Bladder microvascular endothelial cell (primary cell): ENCODE measurements at places on chromosomes 7 and 10. TPM values are rescaled to one million over a fixed set of nuclear protein-coding genes. Genes with fewer than 3 reads are reported as not detected.

Gene CPEB3
- total RNA-seq: 0.65 and 2.5 TPM in 2 replicates

Gene LRRC17
- total RNA-seq: 1.1 and 4.1 TPM in 2 replicates

Gene LIPF
- not detected in 2 replicates for total RNA-seq

Gene EPHA1
- total RNA-seq: not detected in 2 replicates

Gene ATG9B
- 0.19 TPM in 1 of 2 replicates, not detected in the other for total RNA-seq

Gene CLCN1
- total RNA-seq: not detected in 2 replicates

Gene ARHGAP22
- total RNA-seq: 20.2 and 23.8 TPM in 2 replicates

Gene FKBP9
- total RNA-seq: 142 and 161 TPM in 2 replicates

Gene HK1
- total RNA-seq: 105 and 146 TPM in 2 replicates

Gene ZNF277
- total RNA-seq: 34.2 and 35.2 TPM in 2 replicates

Gene C10orf62
- 0.06 TPM in 1 of 2 replicates, not detected in the other for total RNA-seq

Gene KLF6
- 149 and 314 TPM in 2 replicates for total RNA-seq

Gene TMEM130
- total RNA-seq: not detected in 2 replicates

Gene CALHM3
- not detected in 2 replicates for total RNA-seq

Gene NRG3
- 10.6 TPM in 1 of 2 replicates, not detected in the other for total RNA-seq

Gene TEX47
- not detected in 2 replicates for total RNA-seq

Gene ASB15
- not detected in 2 replicates for total RNA-seq

Gene ATOH7
- not detected in 2 replicates for total RNA-seq

Gene SLC25A28
- total RNA-seq: 11.8 and 17.1 TPM in 2 replicates

Gene GCK
- under 0.01 and 0.25 TPM in 2 replicates for total RNA-seq

Gene CDK13
- 30.3 and 63.6 TPM in 2 replicates for total RNA-seq

Gene MCMBP
- 41.8 and 73.3 TPM in 2 replicates for total RNA-seq

Gene ABCB4
- 0.31 and 0.32 TPM in 2 replicates for total RNA-seq

Gene MAGI2
- total RNA-seq: 0.81 and 3.0 TPM in 2 replicates

Gene ASZ1
- not detected in 2 replicates for total RNA-seq

Gene IRF5
- total RNA-seq: under 0.01 and 0.19 TPM in 2 replicates

Gene TMEM176A
- total RNA-seq: 0.25 TPM in 1 of 2 replicates, not detected in the other

Gene DHX32
- 40.3 and 44.2 TPM in 2 replicates for total RNA-seq

Gene GIMAP2
- 43.5 and 77.4 TPM in 2 replicates for total RNA-seq

Gene SLC39A12
- not detected in 2 replicates for total RNA-seq

Gene AEBP1
- total RNA-seq: 1.3 and 27.3 TPM in 2 replicates

Gene IFIT1B
- total RNA-seq: not detected in 2 replicates

Gene NAT16
- total RNA-seq: not detected in 2 replicates

Gene C10orf90
- total RNA-seq: not detected in 2 replicates

Gene RPA3
- 11.9 and 22.0 TPM in 2 replicates for total RNA-seq

Gene SLC18A3
- not detected in 2 replicates for total RNA-seq

Gene GNAT3
- total RNA-seq: not detected in 2 replicates

Gene MUC3A
- under 0.01 TPM in 1 of 2 replicates, not detected in the other for total RNA-seq

Gene GPC2
- 1.3 and 3.9 TPM in 2 replicates for total RNA-seq

Gene ZNF316
- total RNA-seq: 7.4 and 17.0 TPM in 2 replicates

Gene ZNF488
- total RNA-seq: 0.13 TPM in 1 of 2 replicates, not detected in the other

Gene NKX6-2
- total RNA-seq: not detected in 2 replicates

Gene CYP2C19
- total RNA-seq: 0.06 TPM in 1 of 2 replicates, not detected in the other

Gene SFRP4
- total RNA-seq: not detected in 2 replicates

Gene PAX4
- total RNA-seq: not detected in 2 replicates

Gene ADIRF
- total RNA-seq: 16.2 and 28.5 TPM in 2 replicates

Gene ZNF365
- 0.25 TPM in 1 of 2 replicates, not detected in the other for total RNA-seq

Gene ZNF518A
- 6.8 and 19.4 TPM in 2 replicates for total RNA-seq

Gene NPSR1
- not detected in 2 replicates for total RNA-seq

Gene IFIT3
- 8.9 and 10.8 TPM in 2 replicates for total RNA-seq

Gene CPA2
- total RNA-seq: not detected in 2 replicates

Gene C10orf105
- not detected in 2 replicates for total RNA-seq

Gene GPR146
- total RNA-seq: 32.9 and 48.2 TPM in 2 replicates

Gene LRRN3
- total RNA-seq: under 0.01 and 0.06 TPM in 2 replicates

Gene CAV2
- total RNA-seq: 262 and 400 TPM in 2 replicates

Gene ASB10
- total RNA-seq: not detected in 2 replicates

Gene ADCYAP1R1
- not detected in 2 replicates for total RNA-seq

Gene PNLIPRP2
- total RNA-seq: not detected in 2 replicates

Gene CUL1
- total RNA-seq: 26.9 and 58.0 TPM in 2 replicates
